ENCODE measurements at places on chromosomes 4 and X.

- no peak for DNase-seq
Observed at GRCh38 chrX:107712231-107713202, 63.1 kb downstream of the TSC22D3 start.

DNA sequence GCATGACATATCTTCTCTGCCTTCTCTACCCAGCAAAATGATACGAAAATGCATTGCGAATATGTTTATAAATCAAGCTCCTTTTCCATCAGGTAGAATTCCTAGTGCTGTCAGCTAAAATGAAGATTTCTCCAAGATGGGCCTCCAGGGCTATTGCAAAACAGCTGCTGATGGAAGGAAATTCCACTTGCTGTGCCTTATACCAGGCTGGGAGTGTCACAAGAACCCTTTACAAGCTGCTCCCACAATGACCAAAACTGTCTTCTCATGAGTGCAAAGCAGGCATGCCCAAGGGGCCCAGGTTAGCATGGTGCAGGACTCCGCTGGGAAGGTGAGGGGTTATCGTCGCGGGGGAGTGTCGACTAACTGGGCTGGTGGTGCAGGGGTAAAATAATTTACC lies 8.7 kb downstream of the HNRNPH2 start:
- DNase-seq, result no peak

- DNase-seq, result no peak
Observed at GRCh38 chrX:143674926-143675325, 39.0 kb upstream of the SLITRK4 start.

GRCh38 chrX:72125331-72126047 lies 6.2 kb downstream of the RTL5 start:
- DNase-seq, result no peak

- DNase-seq, result no peak
Observed at GRCh38 chr4:175048906-175049305, 130.7 kb downstream of the ADAM29 start.

- no peak for DNase-seq
Observed at GRCh38 chr4:143355540-143356217, 19.0 kb downstream of the GAB1 start.

GRCh38 chrX:91137883-91138282 lies 296.8 kb upstream of the PABPC5 start:
- DNase-seq, result no peak

DNA sequence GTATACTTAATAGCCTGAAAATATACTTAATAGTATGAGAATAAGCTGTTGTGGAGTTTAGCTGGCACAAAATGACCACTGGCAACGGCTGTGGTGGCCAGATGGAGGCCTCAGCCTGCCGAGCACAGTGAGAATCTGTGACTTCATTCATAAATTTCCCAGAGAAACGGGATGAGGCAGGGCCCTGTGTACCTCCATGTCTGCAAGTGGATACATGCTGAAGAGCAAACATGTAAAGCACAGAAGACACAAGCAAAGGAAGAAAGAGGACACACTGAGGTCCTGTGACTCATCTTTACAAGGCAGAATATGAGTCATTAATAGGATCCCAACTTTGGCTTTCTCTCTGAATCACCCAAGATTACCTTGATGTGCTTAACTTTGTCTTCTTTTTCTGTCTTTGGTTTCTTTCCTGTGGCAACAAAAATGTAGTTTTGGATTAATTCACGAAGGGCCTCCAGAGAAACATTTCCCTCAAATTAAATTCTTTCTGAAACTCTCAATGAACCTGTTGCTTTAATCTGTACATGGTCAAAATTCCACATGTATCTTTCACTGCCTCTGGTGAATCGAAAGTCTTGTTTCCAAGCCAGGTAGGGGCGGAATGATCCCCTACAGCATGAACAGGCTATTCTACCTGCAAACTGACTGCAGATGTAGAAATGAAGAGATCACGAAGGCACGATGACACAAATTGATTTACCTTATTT lies 56.4 kb downstream of the IRF2 start:
- DNase-seq, result no peak

DNA sequence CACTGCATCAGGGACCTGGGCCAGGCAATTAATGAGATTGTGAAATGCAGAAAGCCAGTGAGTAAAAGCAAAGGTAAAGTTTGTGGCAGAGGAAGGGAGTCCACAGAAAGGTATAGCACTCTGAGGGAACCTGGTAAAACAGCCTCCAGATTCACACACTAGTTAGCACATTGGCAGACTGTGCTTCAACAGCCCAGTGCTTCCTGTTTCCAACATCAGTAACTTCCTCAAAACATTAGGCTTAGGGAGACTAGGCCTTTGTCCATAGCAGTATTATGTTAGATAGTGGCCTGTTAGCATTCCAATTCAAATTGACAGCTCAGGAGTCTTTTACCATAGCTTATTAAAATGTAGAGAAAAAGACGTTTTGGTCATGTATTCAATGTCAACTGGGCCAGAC lies 582.6 kb upstream of the ACTRT1 start:
- DNase-seq, result no peak

DNA sequence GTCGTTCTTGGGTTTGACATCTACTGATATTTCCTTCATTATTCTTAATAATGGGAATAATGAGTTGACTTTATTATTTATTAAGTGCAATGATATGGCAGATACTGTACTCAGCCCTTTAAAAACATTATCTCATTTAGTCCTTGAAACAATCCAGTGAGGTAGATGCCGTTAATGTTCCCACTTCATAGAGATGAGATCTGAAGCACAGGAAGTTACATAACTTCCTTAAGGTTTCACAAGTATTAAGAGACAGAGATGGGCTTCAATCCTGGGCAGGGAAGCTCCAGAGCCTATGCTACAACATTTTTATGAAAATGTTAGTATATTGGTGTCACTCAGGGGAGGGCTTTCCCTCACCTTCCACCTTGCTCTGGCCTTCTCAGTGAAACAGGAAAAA lies 9.7 kb upstream of the KLHL13 start:
- DNase-seq, result no peak

- DNase-seq, result no peak
Observed at GRCh38 chr4:72376901-72377300, 192.1 kb downstream of the ADAMTS3 start.

DNA sequence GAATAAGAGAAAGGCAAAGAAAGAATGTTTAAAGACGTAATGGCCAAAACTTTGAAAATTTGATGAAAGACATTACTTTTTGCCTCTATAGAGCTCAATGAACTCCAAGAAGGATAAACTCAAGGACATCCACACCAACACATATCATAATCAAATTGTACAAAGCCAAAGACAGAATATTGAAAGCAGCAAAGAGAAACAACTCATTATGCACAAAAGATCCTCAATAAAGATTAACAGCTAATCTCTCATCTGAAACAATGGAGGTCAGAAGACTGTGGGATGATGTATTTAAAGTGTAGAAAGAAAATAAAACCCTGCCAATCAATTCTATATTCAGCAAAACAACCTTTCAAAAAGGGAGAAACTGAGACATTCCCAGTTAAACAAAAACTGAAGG lies 129.1 kb upstream of the TEX13D start:
- DNase-seq, result no peak

DNA sequence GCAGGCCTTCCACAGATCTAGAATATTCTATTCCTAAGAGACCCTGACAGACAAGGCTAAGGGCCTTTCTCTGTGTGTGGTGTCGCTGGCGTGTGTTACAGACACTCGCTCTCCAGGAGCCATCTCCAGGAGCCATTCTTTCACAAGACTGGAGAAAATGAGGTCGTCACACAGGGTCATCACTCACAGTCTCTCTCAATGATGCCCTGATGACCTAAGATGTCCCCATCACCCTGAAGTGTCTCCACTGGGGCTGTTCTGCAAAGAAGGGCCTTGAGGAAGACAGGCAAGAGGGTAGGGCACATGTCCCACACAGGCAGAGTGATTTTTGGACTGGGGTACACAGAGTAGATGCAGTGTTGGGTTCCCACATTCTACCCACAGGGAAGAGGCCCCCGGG lies 34.7 kb downstream of the ZFYVE28 start:
- DNase-seq, result no peak

- DNase-seq, result no peak
Observed at GRCh38 chr4:119087121-119087520, 48.5 kb upstream of the MYOZ2 start.

DNA sequence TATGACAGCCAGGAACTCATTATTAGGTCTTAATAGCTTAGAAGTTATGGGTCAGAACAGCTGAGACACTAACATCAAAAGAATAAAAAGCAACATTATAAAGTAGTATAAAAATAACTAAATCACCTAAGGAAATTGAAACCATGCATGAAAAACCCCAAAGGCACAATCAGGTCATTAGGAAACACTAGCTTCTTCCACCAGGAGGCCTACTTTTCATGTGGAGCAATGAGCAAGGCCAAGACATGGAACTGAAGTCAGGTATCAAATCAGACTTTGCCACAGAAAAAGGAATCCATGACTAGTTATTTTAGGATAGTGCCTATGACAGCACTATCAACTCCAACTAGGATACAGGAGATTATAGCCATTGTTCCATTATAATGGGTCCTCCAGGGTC lies 7.9 kb downstream of the HUWE1 start:
- no peak for DNase-seq

DNA sequence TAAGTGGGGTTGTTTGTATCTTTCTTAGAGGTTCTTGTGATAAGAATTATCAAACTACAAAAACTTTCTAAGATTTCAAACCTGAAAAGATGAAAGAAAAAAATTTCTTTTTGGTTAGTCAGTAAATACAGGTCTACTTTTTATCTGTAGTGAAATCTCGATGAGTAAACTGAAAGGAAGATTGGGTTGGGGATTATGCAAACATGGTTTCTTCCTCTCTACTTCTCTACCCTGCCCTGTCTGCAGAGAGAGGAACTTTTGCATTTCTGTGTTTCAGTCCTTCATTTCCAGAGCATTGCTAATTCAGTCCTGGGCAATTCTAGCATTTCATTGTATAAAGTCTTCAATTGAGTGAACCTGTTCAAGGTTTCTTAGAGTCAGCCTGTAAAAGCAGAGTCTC lies 51.6 kb upstream of the IL2 start:
- DNase-seq, result no peak

GRCh38 chr4:3873408-3874027 lies 107.3 kb downstream of the ADRA2C start:
- DNase-seq, result no peak

DNA sequence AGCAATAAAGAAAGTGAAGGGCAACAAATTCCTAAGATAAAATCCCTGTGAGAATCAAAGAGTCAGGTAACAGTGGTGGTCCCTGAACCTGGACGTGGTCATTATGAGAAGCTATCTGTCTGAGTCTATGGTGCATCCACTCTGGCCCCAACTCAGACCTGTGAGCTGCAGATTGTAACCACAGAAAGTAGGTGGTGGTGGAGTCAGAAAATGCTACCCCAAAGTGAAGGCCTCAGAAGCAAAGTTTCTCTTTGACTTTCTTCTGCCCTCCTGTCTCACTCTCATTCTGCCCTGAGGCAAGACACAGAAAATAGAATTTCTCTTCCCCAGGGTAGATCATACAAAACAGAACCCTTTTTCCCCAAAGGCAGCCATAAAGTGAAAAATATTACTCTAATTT lies 84.1 kb upstream of the NEIL3 start:
- no peak for DNase-seq

DNA sequence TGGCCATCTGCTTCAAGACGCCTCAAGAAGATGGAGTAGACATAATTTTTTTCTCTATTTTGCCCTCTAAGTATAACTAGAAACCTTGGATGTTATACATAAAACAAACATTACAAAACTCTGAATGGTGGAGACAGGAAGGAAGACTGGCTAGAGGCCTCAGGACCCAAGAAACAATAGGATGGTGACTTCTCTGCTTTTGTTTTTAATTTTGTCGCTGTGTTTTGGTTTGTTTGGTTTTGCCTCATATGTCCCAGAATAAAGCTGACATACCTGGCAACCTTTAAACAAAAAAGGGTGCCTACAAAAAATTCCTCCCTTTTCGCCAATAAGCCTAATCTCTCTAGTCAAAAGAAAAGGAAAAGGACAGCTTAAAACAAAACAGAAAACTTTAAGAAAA lies 109.1 kb downstream of the PPP4R3C start:
- no peak for DNase-seq

GRCh38 chr4:173420324-173420752 lies 21.4 kb upstream of the SCRG1 start:
- DNase-seq, result no peak

GRCh38 chr4:1047106-1047975 lies 35.9 kb downstream of the FGFRL1 start:
- no peak for DNase-seq

DNA sequence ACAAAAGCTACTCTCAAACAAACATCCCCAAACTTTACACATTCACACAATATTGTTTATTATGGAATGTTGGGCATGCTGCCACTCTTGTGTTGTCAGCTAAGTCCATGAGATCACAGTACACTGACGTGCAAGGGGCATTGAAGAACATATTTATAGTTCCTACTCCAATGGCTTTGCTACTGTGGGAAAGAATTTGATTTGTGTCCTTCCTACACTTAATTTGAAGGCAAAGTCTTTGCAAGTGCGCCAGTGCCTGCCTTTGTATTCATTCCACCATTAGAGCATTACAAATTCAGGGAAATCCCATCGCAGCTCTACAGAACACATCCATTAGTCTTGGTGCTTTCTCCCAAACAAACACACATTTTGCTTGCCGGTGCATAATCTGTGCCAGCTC lies 45.4 kb upstream of the FTHL17 start:
- no peak for DNase-seq

GRCh38 chrX:1587161-1587560 lies 4.2 kb upstream of the AKAP17A start:
- DNase-seq, result no peak

GRCh38 chr4:41211951-41212615 lies 2.3 kb downstream of the APBB2 start:
- DNase-seq, result no peak

GRCh38 chr4:87165892-87166291 lies 54.5 kb downstream of the KLHL8 start:
- no peak for DNase-seq

GRCh38 chrX:40617566-40617965 lies 5.7 kb upstream of the MPC1L start:
- DNase-seq, result no peak

DNA sequence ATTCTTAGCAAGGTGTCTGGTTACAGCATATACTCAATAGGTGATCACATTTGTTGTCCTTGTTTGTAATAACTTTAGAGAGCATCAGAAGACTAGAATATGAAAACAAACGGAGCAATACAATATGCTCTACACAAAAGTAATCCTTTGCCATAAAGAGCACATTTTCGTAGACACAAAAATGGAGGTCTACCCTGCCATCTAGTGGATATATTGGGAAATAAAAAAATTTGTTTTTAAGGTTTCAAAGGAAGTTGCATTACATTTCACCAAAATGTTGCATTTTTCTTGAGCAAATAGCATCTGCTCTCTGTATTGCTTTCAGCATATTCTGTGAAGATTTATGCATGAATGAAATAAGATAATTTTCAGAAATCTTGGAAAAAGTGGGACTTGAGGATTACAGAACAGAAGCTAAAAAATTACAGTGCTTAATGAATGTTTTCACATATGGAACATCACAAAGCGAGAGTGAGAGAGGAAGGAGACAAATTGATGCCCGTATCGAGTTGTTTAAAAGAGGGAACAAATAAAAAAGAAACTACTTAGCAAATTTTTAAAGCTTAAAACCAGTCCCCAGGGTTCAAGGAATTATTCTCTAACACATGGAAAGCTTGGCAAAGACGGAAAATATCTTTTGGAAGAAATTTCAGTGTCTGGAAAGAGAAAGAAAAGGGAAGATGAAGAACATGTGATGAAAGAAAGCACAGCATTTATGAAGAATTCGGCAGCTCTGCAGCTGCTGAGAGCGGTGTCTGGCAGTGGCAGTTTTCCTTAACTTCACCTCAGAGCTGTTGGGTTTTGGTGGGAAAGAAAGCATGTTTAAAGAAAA lies 390.1 kb downstream of the ANKRD50 start:
- no peak for DNase-seq
